ENCODE measurements at places on chromosomes 2 and 18.

- DNase-seq, result no peak
Measured at GRCh38 chr18:62327977-62328376, 2.9 kb downstream of the TNFRSF11A start.

- no peak for DNase-seq
Measured at GRCh38 chr18:67509741-67510391, 6.7 kb downstream of the DSEL start.

DNA sequence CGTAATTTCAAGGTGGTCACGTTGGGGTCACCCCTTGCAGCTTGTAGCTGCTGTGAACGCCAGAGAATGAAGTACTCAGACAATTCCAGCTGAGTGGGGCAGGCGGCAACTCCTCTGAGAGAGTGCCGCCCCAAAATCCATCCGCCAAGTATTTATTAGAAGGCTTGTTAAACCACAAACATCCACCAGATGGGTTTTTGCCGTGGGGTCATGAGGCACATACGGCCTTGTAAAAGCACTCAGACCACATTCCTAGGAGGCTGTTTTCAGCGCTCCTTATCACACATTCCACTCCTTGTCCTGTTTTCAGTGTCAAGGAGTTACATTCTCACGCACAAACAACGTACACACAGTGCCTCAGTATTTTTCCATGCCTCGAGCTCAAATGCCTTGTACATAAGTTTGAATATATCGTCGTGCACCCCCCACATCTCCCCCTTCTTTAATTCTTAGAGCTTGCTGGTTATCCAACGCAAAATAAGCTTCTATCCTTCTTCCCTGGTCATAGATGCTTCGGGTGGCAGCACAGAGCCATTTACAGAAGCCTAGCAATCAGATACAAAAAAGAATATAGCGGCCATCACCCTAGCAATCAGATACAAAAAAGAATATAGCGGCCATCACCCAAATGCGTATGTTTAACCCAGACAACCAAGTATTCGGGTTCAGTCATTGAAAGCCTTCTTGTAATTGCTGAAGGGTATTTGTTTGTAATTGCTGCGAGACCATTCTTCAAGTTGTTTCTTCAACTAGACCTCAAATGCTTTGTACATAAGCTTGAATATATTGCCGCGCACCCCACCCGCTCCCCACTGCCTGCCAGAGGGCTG, 7.3 kb downstream of the ALPP start:
- DNase-seq, result no peak

GRCh38 chr2:238725298-238725697, 122.6 kb upstream of the TWIST2 start:
- DNase-seq, result no peak

DNA sequence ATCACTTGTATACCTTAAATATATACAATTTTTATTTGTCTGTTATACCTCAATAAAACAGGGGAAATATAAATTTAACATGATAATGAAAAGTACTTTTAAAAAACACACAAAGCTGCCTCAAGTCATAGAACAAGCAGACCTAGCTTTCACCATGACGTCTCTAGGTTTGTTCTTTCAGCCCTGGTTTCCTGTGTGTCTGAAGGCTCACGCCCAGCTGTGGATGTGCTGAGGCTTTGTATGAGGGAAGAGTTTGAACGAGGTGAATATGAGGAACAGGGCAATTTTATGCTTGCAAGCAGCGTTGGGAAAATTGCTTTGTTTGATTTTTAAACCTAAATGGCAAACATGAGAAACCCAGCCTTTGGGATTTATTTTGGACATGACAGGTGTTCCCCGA, 15.3 kb downstream of the SH3RF3 start:
- no peak for DNase-seq

GRCh38 chr2:241978670-241979069, 109.1 kb downstream of the RTP5 start:
- DNase-seq, result no peak

GRCh38 chr2:197919487-197919886, 115.1 kb downstream of the PLCL1 start:
- no peak for DNase-seq

DNA sequence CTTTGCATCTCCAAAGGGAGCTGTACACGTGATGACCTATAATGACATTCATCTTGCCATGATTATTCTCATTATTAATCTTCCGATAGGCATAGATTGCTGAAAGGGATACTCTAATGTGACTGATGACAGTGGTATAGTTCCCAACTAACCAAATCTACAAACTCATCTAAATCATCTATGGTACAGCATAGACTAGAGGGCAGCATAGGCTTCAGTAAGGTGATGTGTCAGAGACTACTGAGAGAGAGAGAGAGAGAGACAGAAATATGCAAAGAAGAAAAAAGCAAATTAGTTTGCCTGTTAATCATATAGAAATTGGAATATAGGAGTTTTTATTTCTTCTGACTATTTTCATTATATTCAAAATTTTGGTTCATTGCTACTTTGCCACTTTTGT, 89.3 kb downstream of the CSRNP3 start:
- DNase-seq, result no peak

DNA sequence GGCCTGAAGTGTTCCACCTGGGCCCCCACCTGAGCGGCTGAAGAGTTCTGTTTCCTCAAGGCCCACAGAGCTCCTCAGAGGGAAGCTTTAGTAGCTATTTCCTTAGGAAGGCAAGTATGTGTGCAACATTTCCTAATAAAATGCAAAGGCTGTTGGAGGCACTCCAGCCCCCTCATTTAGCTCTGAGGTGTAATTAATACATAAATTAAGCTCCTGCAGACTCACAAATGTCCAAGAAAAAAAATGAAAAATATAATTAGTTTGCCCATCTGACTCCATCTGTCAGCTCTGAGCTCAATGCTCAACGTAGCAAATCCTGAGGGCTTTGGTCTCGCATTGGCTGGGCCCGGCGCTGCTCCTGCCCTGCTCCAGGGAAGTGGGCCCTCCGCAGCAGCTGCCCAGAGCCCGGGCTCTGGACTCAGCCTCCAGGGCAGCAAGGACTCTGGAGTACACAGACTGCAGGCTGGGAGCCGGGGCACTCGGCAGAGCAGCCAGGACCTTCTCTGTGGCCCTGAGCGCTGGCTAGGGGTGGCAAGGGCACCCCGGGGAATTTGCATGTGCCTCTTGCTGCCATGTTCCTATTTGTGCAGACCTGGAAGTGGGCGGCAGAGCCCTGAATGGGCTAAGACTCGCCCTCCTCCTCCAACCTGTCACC, 23.4 kb upstream of the C1QL2 start:
- no peak for DNase-seq

GRCh38 chr2:45524016-45524415, 87.1 kb downstream of the SRBD1 start:
- DNase-seq, result no peak

GRCh38 chr2:230664128-230664527, 48.5 kb upstream of the CAB39 start:
- DNase-seq, result peak; percentile 9

DNA sequence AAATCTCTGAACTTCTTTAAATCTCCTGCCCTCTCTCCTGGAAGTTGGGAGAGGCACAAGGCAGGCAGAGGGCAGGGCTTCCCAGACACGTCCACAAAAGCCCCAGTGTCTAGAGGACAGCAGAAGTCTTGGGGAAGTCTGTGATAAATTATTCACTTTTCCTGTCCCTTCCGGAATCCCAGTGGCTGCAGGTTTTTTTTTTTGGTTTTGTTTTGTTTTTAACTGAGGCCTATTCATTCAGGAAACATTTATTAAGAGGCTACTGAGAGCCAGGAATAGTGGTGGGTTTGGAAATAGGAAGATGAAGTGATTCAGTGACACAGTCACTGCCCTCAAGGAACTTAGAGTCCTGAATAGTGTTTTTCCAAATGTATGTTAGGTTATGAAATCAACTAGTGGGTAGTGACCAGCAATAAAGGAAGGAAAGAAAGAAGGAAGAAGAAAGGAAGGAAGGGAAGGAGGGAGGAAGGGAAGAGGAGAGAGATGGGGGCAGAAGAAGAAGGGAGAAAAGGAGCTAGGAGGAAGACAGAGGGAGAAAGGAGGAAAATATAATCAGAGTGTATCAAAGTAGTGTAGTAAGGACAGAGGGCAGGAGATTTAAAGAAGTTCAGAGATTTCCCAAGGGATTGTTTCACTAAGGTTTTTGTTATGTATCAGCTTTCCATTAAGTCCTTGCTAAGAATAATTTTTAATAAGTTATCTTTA, 98.9 kb upstream of the ZFP36L2 start:
- DNase-seq, result no peak

DNA sequence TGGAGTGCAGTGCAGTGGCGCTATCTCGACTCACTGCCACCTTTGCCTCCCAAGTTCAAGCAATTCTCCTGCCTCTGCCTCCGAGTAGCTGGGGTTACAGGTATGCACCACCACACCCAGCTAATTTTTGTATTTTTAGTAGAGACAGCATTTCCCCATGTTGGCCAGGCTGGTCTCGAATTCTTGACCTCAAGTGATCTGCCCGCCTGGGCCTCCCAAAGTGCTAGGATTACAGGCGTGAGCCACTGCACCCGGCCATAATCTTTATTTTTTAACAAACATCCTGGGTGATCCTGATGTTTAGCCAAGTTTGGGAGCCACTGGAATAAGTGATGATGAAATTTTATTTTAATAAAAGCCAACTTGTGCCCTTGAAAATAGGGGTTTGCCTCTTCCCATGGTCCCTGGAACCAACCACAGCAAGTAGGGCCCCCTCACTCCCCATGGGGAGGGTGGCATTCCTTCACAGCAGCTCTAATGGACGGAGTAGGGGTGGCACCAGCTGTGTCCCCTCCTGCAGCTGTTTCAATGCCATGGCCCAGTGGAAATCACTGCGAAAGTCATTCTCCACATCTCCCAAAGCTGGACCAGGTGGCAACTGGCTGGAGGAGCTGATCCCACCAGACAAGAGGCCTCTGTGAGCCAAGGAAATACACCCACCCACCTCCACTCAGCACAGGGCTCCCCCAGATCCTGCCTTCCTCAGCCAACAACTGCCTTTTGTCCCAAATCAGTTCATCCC, 194.8 kb downstream of the ZFP36L2 start:
- DNase-seq, result no peak
